ENCODE measurements at places on chromosomes 13 and 19.

DNA sequence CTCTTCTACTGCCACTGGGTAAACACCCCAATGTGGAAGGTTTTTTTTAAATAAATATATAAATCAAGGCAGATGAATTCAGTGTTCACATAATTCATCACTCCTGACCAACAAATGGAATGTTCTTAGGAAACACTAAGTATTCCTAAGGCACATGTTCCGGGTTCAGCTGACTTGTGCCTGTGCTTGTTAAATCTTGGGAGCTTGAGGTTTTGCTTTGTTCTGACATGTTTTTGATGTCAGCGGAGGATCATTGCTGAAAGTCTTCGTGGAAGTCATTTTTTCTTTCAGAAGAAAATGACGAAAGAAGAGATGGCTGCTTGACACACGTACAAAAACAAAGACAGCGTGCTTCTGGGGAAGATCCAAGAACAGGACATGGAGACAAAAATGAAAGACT lies 185.8 kb downstream of the MZT1 start:
- DNase-seq: peak; percentile 13

GRCh38 chr19:15108145-15108844 lies 1.1 kb downstream of the SYDE1 start:
- DNase-seq: peak; percentile 12

- peak; percentile 80 for DNase-seq
Measured at GRCh38 chr19:1025960-1026782, at the start of gene CNN2. Gene CNN2, plus strand, starts transcription at chr19:1026608. Its CDS starts 54 bp downstream, at chr19:1026662.

- DNase-seq: no peak
Measured at GRCh38 chr13:74217811-74218210, 83.6 kb upstream of the KLF12 start.

DNA sequence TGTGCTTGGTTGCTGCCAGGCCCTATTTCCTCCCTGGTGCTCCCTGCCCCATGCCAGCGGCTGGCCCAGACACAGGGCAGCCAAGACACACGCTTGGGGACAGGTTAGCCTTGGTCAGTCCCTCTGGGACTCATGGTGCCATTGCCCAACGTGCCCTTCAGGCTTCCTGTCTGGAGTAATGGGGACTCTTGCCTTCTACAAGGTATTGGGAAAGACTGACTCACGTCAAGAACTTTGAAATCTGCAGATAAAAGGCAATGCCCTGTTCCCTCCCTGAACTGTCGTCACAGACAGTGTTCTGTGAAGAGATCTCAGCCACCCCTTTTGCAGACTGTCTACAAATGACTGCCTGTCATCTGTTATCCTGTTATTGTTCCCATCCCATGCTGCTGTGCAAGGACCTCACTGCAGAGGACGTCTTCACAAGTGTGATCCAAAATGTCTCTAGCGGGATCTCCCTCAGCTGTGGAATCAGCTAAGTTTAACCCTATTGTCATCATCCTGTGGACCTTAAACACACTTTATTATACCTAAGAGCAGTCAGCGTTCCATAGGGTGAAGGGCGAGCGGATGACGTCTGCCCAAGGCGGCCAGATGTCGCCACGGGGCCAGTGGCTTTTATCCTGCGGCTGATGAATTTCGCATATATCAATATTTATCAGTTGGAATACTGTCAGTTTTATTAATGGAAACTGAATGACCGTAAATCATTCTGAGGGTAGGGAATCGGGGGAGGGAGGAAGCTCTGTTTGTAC lies 59.0 kb downstream of the GSX1 start:
- DNase-seq: peak; percentile 57

DNA sequence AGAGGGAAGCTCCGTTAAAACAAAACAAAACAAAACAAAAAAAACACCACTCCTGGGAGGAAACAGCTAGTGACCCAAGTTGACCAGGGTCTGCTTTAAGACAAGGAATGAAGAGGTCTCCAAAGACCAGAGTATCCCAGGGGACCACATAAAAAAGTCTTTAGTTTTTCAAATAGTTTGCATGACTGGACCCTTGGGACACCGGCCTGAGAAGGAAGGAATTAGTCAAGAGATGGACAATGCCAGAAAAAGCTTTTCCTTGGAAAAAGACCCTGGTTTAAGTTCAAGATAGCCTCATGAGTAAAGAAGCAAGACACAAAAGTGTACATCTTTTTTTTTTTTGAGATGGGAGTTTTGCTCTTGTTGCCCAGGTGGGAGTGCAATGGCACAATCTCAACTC lies 12.5 kb upstream of the PNMA8B start:
- DNase-seq: no peak

- DNase-seq: peak; percentile 30
Measured at GRCh38 chr13:23289917-23290357, 109.2 kb downstream of the SGCG start.

GRCh38 chr19:4800591-4801081 lies 9.1 kb downstream of the FEM1A start:
- DNase-seq: peak; percentile 27

- no peak for DNase-seq
Measured at GRCh38 chr13:44796597-44797490, 192.4 kb downstream of the NUFIP1 start.

GRCh38 chr13:44543369-44543768 lies 32.8 kb downstream of the TSC22D1 start:
- no peak for DNase-seq

- no peak for DNase-seq
Measured at GRCh38 chr19:14575428-14575980, 3.6 kb upstream of the NDUFB7 start.

DNA sequence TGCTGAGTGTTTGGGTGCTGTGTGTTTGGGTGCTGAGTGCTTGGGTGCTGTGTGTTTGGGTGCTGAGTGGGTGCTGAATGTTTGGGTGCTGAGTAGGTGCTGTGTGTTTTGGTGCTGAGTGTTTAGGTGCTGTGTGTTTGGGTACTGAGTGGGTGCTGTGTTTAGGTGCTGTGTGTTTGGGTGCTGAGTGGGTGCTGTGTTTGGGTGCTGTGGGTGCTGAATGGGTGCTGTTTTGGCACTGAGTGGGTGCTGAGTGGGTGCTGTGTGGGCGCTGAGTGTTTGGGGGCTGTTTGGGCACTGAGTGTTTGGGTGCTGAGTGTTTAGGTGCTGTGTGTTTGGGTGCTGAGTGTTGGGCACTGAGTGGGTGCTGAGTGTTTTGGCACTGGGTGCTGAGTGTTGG lies 48.5 kb upstream of the F7 start:
- no peak for DNase-seq

GRCh38 chr19:34345947-34346351 lies 19.0 kb upstream of the GPI start:
- DNase-seq: peak; percentile 82

DNA sequence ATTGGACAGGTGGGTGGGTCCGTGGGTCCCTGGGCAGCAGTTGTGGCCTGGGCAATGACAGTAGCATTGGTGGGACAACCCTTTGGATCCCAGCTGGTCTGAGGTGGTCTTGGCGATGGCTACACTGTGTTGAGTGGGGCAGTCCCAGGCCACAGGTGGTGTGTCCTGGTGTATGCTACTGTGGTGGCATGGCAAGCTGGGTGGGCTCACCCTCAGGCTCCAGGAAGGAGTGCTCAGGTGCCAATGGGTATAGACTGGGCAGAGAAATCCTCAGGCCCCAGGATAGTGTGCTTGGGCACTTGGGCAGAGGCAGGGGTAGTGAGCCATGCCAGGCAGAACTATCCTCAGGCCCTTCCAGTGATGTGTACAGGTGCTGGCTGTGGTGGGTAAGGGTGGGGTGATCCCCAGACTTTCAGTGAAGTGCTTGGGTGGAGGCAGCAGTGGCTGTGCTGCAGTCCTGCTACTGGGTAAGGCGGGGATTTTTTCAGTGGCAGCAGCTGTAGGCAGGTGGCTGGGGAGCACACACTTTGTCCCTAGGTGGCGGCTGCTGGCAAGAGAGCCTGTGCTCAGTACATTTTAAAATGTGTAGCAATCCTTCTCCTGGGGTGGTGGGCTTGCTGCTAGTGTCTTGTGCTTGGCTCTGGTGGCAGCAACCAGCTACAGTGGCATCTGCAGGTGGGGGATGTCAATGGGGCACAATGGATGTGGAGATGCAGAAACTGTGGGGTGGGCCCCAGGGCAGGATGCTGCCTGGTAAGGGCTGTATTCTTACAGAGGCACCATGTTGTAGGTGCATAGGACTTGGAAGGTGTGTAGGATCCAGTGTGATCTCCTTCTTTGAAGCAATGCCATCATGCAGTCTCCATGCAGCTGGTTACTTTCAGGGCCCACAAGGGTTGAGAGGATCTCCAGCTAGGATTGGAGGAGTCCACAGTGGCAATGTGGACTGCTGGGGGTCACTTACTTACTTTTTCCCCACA lies 64.9 kb downstream of the DNAJC3 start:
- no peak for DNase-seq

- no peak for DNase-seq
Measured at GRCh38 chr19:13827656-13828055, 32.4 kb downstream of the ZSWIM4 start.

DNA sequence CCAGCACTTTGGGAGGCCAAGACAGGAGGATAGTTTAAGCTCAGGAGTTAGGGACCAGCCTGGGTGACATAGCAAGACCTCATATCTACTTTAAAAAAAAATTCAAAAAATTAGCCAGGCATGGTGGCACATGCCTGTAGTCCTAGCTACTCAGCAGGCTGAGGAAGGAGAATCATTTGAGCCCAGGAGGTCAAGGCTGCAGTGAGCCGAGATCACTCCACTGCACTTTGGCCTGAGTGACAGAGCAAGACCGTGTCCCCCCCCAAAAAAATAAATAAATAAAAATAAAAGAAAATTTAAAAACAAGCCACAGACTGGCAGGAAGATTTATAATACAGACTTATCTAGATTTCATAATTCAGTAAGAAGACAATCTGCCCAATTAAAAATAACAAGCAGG lies 14.8 kb downstream of the PSPC1 start:
- no peak for DNase-seq

- peak; percentile 66 for DNase-seq
Measured at GRCh38 chr13:60590800-60591747, 194.1 kb downstream of the TDRD3 start.

DNA sequence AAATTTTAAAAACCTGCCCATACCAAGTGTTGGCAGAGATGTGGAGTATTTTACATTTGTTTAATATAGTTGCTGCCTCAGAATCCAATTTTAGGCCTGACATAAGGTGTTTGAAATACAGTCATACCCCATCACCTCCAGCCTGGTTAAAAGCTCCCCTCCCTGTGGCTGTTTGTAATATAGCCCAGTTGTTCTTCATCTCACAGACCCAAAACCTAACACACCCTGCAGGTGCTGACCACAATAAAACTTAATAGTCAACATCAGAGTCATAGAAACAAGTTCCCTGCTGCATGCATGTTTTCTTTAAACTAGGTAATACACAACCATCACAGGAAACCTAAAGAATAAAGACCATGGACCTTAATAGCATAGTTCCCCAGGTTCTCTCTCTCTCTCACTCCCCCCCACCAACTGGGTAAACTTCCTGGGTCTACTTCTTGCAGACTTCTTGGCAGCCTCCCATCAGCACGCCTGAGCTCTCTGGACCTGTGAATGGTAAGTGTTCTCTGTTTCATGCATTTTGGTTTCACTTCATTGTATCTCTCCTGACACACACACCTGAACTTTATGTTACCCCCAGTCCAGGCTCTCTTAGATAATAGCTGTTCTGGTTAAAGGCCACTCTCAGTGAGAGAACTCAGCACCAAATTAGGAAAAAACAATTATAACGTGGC lies 1369.9 kb downstream of the EFNB2 start:
- peak; percentile 3 for DNase-seq

- no peak for DNase-seq
Measured at GRCh38 chr19:1577929-1578618, 9.9 kb upstream of the MEX3D start.

GRCh38 chr19:16003391-16003790 lies 54.6 kb downstream of the OR10H4 start:
- no peak for DNase-seq

- DNase-seq: no peak
Measured at GRCh38 chr13:30026093-30026492, 175.7 kb upstream of the UBL3 start.

GRCh38 chr13:23509781-23510543 lies 60.2 kb upstream of the TNFRSF19 start:
- peak; percentile 0 for DNase-seq

- no peak for DNase-seq
Measured at GRCh38 chr19:11465600-11465999, 15.2 kb downstream of the ELAVL3 start.

- DNase-seq: peak; percentile 52
Measured at GRCh38 chr19:17097593-17098126, 22.1 kb downstream of the MYO9B start.

GRCh38 chr13:46628622-46629365 lies 75.8 kb downstream of the LRCH1 start:
- DNase-seq: no peak

GRCh38 chr13:51237386-51237785 lies 15.2 kb downstream of the FAM124A start:
- no peak for DNase-seq

DNA sequence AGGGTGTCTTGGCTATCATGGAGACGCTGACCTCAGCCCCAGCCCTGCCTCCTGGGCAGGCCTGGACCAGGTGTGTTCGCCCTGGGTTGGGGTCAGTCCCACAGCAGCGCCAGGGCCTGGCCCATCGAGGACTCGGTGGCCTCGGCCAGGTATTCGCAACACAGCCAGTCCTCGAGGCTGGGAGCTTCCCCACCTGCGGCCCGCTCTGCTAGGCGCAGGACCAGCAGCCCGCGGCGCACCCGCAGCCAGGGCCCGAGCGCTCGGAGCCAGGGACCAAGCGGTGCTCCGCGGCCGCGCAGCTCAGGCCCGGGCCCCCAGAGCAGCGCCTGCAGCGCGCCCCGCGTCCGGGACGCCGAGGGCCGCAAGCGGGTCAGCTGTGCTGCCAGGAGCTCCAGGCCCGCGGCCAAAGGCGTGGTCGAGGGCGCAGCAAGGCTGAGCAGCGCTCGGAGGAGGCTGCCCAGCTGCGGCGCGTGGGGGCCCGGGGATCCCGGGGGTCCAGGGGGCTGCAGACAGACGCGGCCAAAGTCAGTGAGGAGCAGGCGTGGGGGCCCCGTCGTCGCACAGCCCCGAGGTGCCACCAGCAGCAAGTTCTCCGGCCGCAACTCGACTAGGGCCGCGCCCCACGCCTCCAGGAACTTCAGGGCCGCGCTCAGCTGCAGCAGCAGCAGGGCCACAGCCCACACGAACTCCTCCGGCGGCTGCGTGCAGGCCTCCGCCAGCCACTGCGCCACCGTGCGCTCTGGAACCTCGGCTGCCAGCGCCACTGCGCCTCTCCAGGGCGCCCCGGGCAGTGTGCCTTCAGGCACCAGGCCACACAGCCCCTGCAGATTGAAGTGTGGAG lies 6.2 kb downstream of the PEAK3 start:
- no peak for DNase-seq

DNA sequence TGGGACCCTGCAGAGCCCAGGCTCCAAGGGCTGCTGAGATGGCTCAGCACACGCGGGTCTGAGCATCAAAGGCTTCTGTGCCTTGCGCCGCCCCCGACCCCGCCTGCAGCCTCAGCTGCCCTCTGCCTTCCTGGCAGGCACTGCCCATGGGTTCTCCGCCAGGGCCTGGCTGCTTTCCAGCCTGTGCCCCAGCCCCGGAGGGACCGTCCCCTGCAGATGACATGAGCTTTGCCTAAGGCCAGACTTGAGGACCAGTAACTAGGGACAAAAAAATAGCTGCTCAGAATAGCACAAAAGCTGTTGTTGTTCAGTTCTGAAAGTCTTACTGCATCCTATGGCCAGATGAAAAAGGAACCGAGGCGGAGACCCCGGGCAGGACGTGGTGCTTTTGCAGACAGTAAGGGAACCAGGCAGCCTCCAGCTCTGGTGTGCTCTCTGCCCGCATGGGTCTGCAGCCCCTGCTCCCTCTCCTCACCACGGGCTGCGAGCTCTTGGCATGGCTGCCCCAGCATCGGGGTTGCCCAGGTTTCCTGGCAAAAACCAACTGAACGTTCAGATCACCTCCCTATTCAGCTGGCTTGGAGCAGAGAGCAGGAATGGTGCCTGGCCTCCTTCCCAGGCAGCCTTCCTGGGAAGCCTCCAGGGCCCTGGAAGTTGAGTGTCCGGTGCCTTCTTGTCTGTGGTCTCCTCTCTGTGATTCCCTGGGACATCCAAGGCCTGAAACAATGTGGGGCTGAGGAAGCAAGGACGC lies 12.5 kb upstream of the CFAP97D2 start:
- DNase-seq: no peak
